Progenitor cell of endocrine pancreas (in vitro differentiated cells): ENCODE measurements at places on chromosomes 16 and 17.

- DNase-seq: no peak
These were observed 28.4 kb downstream of the BAIAP2 start for GRCh38 chr17:81063106-81064093.

DNA sequence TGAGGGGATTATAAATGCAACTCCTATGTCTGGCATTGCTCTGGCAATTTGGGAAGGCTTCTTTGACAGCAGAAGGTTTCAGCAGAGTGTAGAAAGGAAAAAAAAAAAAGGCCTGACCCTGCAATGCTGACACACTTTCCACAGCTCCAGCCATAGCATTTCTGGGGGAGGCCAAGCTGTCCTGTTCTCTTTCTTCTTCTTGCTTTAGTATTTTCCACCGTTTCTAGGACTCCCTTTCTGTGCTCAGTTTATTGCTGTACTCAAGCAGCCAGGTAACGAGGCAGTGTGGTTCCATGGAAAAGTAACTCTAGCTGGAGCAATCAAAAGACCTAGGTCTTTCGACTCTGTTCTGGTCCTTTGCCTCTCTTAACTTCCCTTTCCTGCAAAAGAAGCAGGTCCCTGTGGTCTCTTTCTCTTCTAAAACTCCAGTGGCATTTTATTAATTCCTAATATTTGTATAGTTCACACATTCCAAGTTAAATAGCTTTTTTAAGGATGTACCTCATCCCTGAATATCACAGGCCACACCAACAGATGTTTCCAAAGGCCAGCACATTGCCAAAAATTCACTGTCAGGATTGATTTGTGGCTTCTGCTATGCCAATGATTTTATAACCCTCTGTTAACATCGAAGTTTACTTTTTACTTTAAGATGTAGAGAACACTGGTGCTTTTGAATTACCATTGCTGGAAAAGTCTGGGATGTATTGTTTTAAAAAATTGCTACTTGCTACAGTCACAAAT, 90.3 kb upstream of the BCAR1 start:
- DNase-seq: no peak

DNA sequence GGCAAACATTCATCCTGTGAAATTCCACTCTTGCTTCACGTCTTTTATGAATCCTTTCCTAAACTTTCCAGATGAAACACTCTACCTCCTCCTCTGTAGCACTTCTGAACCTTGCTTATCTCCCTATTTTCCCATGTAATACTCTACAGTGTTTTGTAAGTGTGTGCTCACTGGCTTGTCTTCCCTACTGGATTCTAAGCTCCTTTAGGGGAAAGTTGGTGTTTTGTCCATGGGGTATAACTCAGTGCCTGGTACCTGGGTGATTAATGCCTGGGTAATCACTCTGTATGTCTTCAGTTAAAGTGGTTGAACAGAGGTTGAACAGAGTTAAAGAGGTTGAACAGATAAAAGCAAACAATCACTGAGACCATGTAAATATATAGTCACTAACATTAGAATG, 3.8 kb upstream of the KAT7 start:
- DNase-seq: no peak

- no peak for DNase-seq
These were observed 82.3 kb downstream of the RPA1 start for GRCh38 chr17:1912146-1912545.

- no peak for DNase-seq
These were observed 22.9 kb downstream of the ABR start for GRCh38 chr17:1156864-1157263.
